Tibial artery (tissue), 4 donors: ENCODE measurements at places on chromosomes 7 and 10.

GRCh38 chr10:58898854-58899573 lies 277.4 kb upstream of the PHYHIPL start:
- DNase-seq = no peak

- no peak for DNase-seq
Measured at GRCh38 chr10:22464966-22465629, 119.8 kb downstream of the SPAG6 start.

GRCh38 chr10:100007231-100008141 lies 2.3 kb downstream of the DNMBP start:
- no peak for DNase-seq

DNA sequence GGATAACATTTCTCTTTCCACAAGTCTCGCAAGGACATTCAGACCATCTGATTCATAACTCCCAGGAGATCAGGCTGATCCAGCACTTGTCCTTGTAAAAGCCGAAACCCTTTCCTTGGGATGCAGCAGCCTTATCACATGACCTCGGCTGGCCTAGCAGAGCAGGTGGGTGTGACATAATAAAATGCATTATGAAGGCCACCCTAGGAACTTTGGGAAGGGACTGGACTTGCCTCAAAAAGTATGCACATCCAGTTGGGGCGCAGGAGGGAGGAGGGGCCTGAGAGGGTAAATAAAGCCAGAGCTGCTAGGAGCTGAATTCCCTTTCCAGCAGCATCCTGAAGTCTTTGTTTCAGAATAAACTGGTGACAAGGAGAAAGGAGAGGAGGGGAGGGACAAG lies 260.8 kb downstream of the SNX13 start:
- peak; percentile 54 for DNase-seq

- no peak for DNase-seq
Measured at GRCh38 chr7:6590645-6591110, 857 bp downstream of the INTS15 start.

DNA sequence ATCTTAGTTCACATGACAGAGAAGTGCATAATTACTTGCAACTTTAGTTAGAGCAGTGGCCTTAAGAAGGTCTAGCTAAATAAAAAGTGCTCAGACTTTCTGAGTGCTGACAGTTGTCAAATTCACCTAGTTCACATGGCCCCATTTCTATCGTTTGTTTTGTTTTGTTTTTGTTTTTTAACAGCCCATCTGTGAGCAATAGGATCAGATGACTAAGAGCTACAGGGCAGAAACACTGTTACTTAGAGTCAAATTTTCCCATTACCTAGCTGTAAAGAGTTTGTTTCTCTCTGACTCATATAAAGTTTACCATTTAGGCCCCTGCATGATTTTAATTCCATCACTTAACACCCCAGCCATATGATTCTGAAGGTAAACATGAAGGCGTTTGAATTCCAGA lies 18.8 kb downstream of the CAV1 start:
- no peak for DNase-seq
